ENCODE measurements at places on chromosomes 2 and 18.

DNA sequence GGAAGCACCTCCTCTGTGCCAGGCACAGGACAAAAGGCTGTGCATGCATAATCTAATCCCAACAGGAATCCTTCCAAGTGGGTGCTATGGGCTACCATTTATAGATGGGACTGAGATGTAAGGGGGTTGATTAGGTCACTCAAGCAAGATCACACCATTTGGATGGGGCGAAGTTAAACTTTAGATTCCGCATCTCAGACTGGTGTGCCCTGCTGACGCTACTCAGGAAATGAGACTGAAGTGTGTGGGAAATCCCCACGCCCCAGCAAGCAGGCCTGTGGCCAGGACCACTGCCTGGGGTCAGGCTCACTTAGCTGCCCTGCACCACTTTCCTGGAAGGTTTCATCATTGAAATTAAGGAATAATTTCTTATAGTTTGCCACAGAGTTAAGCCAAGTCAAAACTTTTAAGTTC is 70.5 kb upstream of the PPP1CB start:
- no peak for DNase-seq

GRCh38 chr2:45748239-45748638 is 96.8 kb downstream of the PRKCE start:
- no peak for DNase-seq

DNA sequence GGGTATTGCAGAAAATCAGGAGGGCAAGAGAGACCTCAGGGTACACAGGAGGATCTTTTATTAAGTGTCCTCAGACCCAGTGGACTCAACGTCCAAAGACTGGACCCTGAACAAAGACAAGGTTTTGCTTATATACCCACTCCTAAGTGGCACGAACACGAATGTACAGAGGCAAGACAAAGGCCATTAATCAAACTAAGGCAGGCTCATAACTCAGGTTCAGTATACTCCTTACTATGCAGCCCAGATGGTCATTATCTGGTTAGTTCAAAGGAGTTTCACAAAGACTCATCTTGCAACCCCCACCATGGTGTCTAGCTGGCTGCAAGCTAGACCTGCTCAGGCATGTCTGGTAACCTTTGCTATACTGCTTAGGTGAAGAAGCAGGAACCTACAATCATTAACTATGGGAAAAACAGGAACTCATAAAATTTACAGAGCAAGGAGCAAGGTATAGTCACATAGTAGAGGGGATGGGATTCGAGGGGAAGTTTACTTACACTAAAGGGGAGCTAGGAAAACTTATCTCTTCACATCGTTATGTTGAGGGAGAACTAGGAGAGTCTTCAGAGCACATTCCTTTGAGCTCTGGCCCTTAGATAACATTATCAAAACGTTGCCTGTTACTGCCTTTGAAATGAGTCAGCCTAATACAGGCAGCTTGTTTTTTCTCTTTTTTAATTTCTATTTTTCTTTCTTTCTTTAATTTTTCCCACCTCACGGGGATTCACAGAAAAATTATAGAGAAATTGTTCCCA is 33.9 kb downstream of the SLC4A3 start:
- no peak for DNase-seq

GRCh38 chr18:5365443-5365842 is 69.9 kb upstream of the ZBTB14 start:
- DNase-seq: no peak

- no peak for DNase-seq
Measured at GRCh38 chr2:47651296-47651695, 131.6 kb upstream of the MSH6 start.

DNA sequence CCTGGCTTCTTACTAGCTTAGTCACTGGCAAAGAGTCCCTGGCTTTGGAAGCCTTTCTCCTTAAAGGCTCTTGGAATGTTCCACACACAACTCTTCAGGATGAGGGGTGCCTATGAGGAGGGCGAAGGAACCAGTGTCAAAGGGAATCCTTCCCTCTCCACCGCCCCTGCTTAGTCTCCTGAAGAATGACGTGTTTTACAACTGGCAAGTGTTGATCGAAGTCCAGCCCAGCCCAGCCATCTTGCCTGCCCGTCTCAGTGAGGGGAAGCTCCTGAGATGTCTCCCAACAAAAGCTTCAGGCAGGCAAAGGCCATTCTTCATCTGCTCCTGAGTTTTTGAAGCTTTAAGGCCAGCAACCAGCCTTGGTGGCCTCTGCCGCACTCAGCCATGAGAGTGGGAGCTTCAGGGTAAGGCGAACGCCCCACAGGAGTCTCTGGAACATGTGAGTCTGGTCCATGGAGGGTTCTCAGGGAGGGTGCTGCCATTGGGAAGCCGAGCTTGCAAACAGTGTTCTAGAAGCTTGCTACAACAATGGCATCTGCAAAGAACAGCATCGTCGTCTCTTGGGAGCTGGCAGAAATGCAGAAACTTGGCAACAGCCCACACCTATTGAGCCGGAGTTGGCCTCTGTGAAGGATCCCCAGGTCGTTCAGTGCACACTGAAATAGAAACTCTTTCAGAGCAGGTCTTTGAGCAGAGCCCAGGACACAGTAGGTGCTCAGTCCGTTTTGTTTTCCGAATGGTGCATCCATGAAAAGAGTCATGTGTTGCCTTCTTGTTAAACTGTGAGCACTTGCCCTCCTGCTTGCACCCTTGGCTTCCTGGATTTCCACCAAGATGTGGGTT is 220.7 kb downstream of the SEPTIN10 start:
- DNase-seq: no peak

DNA sequence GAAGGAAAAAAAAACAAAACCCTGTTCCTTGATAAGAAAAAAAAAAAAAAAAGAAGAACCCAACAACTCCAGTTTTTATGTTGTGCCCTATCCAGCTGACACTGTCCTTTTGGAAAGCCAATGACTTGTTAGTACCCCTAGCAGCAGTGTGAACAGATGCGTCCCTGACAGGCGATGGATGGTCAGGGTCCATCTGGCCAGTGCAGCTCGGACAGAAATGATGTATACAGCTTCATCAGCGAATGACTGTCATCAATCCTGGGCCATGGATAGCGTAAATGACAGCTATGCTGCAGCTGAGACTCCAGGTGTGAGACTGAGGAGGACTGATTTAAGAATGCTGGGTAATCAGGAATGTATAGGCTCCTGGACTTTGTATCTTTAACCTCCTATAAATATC is 318.8 kb upstream of the FIGN start:
- no peak for DNase-seq

DNA sequence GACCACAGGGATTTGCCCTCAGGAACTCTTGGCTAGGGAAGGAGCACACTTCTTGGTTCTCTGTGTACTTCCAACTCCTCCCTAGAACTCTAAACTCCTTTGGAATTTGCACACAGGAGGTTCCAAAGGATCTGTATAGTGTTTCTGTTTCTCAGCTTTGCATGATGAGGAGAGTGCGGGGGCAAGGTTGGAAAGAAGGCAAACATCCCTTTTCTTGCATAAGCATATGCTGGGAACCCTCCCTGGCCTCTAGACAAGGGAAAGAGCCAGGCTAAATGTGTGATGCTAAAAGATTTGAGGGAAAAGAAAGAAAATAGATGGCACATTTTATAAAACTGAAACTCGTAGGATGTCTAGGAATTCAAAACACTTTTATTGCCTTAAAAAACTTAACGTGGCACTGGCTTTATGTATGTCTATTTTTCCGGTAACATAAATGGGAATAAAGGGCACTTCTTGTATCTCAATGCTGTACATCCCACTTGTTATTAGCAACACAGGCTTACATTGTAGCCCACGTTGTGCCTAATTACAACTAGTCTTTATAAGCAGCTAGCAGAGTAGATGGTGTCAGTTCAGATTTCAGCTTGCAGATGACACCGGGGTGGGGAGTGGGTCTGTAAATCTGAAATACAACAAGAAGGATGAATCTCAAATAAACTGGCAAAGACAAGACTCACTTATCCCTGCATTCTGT is 165.8 kb downstream of the GPD2 start:
- no peak for DNase-seq

- no peak for DNase-seq
Measured at GRCh38 chr2:219511547-219512325, 2.5 kb upstream of the ASIC4 start.

DNA sequence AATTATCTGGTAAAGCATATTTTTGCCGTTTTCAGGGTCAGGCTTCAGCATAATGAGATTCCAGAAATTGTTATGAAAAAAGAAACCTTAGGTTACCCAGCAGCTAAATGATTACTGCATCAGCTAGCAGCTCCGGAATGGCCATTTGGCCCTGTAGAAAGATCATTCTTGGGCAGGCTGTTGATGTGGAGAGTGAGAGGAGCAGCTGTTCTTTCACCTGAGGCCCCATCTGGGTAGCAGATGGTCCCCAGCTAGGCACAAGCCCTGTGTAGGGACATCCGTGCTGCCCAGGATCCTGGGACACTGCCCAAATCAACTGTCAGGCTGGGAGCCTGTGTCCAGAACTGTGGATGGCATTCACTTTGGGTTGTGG is 61.8 kb downstream of the NEDD4L start:
- DNase-seq: no peak

- no peak for DNase-seq
Measured at GRCh38 chr2:73084971-73085370, 13.5 kb upstream of the SFXN5 start.

- DNase-seq: no peak
Measured at GRCh38 chr2:26139269-26140183, 33.4 kb upstream of the GAREM2 start.

GRCh38 chr2:145059914-145060313 is 540.0 kb upstream of the ZEB2 start:
- no peak for DNase-seq

GRCh38 chr2:123502931-123503330 is 522.2 kb upstream of the CNTNAP5 start:
- DNase-seq: no peak

DNA sequence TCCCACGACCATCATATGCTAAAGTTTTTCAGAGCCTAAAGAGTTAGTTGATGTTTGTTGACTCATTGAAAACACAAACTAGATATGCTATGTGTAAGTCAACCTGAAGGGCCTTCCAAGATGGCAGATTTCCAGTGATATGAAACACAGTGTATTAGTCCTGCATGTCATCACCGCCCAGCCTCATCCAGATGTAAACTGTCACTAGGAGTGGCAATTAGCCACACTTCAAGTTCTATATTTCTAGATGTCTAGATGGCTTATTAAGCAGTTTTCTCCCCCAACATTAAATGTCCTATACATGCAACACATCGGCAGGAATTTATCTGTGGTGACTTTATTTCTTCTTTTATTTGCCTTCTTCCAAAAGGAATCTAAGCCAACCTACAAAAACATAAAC is 444.1 kb upstream of the SMIM21 start:
- DNase-seq: no peak

GRCh38 chr2:45690231-45690630 is 38.8 kb downstream of the PRKCE start:
- no peak for DNase-seq

DNA sequence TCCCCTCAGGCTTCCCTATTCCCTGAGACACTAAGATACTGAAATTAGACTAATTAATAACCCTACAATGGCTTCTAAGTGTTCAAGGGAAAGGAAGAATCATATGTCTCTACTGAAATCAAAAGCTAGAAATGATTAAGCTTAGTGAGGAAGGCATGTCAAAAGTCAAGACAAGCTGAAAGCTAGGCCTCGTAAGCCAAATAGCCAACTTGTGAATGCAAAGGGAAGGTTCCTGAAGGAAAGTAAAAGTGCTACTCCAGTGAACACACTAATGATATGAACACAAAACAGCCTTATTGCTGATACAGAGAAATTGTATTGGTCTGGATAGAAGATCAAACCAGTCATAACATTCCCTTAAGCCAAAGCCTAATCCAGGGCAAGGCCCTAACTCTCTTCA is 10.0 kb downstream of the ZC3H8 start:
- no peak for DNase-seq

DNA sequence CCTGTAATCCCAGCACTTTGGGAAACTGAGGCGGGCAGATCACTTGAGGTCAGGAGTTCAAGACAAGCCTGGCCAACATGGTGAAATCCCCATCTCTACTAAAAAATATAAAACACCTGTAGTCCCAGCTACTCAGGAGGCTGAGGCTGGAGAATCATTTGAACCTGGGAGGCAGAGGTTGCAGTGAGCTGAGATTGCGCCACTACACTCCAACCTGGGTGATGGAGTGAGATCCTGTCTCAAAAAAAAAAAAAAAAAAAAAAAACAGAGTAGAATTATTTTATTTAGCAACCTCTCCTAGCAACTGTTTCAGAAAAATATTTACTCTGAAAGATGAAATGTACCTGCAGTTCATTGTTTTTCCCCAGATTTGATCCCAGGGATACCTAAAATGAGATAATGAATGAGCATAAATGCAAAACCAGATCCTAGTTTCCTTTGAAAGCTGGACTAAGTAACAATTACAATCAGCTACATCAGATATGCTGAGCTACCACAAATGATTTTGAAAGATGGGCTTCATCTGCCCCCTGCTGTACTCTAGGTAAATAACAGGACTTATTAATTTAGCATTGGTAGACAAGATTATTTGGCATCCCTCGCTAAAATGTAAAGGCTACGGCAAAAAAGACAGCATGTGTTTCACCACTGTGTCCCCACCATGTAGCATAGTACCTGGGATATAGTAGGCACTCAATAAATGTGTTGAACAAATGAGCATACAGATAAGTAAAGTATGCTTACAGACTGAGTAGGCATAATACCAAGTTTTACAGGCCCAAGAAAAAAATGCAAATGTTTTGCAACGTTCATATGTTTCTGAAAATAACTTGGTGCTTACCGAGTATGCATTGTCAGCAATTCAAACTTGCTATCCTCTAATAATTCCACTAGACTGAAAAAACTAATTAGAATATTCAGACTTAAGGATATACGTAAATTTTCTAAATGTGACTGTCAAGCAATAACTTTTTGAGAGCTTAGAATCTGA is 102.5 kb downstream of the ATL2 start:
- peak; percentile 91 for DNase-seq

DNA sequence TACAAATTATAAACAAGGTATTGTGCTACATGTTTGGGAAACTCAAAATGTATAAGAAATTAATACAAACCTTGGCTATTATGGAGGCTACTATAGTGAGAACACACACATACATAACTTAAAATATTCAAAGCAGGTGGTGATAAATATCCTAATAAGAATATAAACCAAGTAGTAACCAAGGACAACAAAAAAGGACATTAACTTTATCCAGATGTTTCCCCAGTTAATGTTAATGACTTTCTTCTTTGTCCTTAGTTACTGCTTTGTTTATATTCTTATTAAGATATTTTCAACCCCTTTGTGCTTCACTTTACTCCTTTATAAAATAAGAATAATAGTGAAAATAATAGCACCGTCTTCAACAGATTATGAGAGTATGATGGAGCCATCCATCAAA is 241.6 kb downstream of the CALCRL start:
- no peak for DNase-seq

- DNase-seq: no peak
Measured at GRCh38 chr2:199979832-199980628, 24.6 kb downstream of the MAIP1 start.

Data from SK-N-MC (cell line).